Renal cortical epithelial cell (primary cell): ENCODE measurements at places on chromosomes 4 and X. TPM values are rescaled to one million over a fixed set of nuclear protein-coding genes. Genes with fewer than 3 reads are reported as not detected.

USP53 gene
- 36.8 and 47.2 TPM in 2 replicates for total RNA-seq

RAB41 gene
- total RNA-seq, result not detected in 2 replicates

CSN1S1 gene
- total RNA-seq, result not detected in 2 replicates

CYBB gene
- total RNA-seq, result 0.15 and 0.17 TPM in 2 replicates

RPS6KA6 gene
- total RNA-seq, result 1.2 and 10.1 TPM in 2 replicates

ENPP6 gene
- under 0.01 and 0.35 TPM in 2 replicates for total RNA-seq

RBM10 gene
- total RNA-seq, result 44.5 and 50.2 TPM in 2 replicates

ADGRA3 gene
- total RNA-seq, result 19.6 and 71.9 TPM in 2 replicates

FRG2 gene
- total RNA-seq, result not detected in 2 replicates

TBC1D8B gene
- 8.3 and 17.1 TPM in 2 replicates for total RNA-seq

SLC26A1 gene
- 1.4 and 3.1 TPM in 2 replicates for total RNA-seq

MAGIX gene
- 5.3 and 8.5 TPM in 2 replicates for total RNA-seq

GRCh38 chr4:186592966-186593586 is 37.7 kb upstream of the MTNR1A start:
- DNase-seq, result no peak

DNA sequence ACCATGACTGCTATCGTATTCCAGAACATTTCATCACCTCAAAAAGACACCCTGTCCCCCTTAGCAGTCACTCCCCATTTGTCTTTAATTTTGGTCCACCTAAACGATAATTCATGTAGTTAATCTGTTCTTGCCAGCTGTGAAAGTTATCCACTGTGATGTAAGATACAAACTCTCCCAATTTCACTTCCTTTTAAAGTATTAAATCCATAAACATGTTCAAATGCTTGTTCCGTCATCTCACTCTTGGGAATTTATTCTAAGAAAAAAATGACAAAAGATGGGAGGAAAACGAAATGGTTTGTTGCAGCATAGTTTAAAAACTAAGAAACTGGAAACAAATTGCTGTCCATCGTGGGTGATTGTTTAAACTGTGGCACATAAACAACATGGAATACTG is 53.7 kb upstream of the IRF2 start:
- DNase-seq, result no peak

DNA sequence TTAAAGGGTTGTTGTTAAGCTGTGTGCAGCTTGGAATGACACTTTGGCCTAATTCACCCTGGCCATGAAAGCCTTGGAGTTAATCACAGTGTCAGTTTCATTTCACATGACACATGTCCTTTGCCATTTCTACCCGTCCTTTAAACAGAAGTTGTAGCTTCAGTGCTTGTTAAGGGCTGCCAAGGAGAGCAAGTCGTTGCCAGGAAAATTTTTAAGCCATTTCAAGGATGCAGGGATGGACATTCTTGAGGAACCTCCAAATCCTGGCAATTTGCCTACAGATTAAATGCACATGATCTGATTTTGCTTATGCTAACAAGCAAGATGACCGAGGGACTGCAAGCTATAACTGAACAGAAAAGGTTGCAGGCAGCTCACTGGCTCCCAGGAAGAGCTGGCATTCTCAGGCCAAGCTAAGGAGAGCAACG is 40.5 kb downstream of the SETD7 start:
- DNase-seq, result no peak

DNA sequence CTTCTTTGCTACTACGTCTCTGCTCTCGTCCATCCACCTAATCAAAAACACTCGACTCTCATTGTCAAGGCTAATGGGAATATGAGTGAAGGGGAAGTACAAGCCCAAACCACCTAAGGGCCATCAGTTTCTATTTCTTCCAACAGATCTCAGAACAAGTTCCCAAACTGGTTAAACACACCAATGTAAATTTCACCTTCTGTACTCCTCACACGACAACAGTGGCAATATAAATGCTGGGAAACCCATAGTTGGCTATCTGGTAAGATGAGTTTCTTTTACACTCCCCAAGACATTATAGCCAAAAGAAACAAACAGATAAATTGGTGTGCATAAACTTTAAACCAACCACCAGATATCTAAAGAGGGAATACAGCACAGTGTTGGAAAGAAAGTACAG is 21.9 kb downstream of the ACSL1 start:
- no peak for DNase-seq

DNA sequence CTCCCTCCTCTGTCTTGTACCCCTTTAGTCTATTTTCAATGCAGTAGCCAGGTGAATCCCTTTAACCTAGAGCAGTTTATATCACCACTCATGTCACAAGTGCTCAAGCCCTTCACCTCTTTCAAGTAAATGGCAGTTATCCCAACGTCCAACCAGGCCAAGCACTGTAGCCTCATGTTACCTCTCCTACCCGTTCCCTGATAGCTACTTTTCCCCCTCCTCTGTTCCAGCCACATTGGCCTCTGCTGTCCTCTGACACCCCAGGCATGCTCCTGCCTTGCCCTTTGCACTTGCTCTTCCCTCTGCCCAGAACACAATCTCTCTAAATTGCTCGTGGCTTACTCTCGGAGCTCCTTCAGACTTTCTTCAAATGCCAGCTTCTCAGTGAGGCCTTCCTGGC is 15.2 kb downstream of the GUCY1B1 start:
- DNase-seq, result no peak

- DNase-seq, result peak; percentile 58
These were observed 1.5 kb downstream of the EREG start for GRCh38 chr4:74366367-74366911.

DNA sequence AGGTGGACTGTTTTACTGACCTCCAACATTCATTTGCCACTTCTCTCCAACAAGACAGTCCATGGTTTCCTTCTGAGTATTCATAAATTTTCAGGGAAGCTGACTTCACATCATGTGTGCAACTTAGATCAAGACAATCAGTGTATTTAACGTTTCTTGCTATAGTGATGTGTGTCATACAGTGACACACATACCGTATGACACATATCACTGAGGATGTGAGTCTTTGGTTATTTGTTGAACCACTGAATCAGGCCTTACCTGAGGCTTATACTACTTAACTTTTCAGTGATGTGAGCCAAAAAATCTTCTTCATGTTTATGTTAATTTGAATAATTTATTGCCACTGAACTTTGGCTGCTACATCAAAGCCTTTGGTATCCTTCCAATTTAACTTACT is 166.8 kb downstream of the BMPR1B start:
- DNase-seq, result no peak

DNA sequence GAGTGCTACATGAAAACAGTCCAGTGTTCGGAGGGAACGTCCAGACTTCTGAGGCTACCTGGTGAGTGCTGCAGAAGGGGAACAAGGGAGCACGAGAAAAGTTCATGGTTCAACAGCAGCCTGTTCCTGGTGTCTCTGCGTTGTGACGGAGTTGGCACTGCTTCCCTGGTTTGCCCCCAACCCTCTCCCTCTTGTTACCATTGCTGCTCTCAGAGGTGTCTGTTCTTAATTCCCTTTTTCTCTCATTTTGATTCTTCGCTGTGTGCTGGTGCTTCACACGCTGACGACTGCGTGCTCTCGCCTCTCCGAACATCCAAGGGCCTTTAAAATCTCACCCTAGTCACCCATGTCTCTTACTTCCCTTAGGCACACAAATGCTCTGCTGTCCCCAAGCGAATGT is 1.6 kb upstream of the FAM149A start:
- no peak for DNase-seq

- DNase-seq, result no peak
These were observed 38.8 kb downstream of the SEPTIN6 start for GRCh38 chrX:119654112-119654531.

DNA sequence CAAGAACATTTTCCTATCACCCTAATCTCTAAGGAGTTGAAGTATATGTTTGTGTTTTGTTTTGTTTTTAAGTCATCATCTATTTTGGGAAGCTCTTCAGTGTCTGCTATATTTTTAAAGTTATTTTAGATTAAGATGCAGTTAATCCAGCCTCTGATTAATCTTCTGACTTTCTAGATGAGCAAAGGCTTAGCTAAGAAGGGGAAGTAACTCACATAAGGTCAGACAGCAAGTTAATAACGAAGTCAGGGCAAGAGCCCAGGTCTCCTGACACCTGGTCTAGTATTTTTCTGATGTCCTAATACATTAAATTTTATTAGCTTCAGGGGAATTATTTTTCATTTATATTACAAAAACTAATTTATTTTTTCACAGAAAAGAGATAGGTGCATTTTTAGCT is 168.5 kb downstream of the SOWAHB start:
- no peak for DNase-seq

- DNase-seq, result no peak
These were observed 1883.4 kb downstream of the STIM2 start for GRCh38 chr4:28744066-28744465.

DNA sequence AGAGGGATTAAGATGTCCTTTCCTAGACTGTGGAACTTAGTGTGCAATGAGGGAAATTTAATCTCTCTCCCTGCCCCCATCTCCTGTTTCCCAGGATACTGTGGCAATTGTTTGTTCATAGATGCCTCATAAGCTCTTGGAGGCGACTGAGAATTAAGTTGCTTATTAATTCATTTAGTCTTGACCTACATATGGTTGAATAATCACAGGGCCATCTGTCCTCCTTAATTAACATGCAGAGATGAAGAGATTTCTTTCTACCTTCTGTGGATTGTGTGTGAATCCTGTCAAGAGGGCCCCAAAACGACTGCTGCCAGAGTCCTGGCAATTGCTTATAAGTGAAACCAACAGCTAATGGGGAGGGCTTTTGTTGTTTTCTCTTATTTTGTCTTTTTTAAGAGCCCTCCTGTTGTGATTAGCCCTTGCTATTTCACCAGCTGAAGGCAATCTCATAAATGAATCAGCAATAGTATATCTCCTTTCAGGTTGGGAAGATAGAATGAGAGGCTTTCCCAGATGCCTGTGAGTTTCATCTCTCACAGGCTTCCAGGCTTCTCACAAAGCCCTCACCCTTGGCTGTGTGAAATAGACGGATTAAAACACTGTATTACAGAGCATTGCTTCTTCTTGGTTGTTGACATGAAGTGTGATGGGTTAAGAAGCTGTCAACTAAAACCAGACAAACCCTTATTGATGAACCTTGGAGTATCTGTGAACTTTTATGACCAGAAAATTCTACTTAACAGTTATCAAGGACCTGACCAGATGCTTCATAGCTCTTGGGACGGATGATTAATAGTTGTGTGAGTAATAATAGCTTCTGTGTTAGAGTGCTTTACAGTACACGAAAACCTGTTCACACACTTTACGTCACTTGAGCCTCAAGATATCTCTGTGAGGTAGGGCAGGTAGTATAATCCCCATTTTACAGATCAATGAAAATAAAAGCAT is 58.5 kb downstream of the PGRMC2 start:
- peak; percentile 72 for DNase-seq

DNA sequence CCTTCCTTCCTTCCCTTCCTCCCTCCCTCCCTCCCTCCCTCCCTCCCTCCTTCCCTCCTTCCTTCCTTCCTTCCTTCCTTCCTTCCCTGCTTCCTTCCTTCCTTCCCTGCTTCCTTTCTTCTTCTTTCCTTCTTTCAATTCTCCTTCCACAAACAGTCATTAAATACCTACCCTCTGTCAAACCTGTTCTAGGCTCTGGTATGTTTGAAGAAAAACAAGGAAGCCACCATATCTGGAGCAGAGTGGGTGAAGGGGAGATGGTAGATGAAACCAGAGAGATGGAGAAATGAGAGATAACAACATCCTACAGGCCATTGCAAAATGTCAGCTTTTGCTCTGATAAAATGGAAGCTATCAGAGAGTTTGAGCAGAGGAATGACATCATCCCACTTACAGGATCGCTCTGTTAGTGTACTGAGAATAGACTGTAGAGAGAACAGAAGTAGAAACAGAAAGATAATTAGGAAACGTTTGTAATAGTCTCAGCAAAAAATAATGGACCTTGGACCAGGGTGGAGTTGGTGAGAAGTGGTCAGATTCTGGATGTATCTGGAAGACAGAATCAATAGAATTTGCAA is 334.0 kb downstream of the STIM2 start:
- DNase-seq, result no peak

- DNase-seq, result no peak
These were observed 29.8 kb downstream of the NFKB1 start for GRCh38 chr4:102530986-102531385.

GRCh38 chrX:102712216-102712966 is at the start of gene GPRASP2:
Gene GPRASP2, plus strand, starts transcription at chrX:102712448. Its CDS starts 2,422 bp downstream, at chrX:102714870.
- no peak for DNase-seq

DNA sequence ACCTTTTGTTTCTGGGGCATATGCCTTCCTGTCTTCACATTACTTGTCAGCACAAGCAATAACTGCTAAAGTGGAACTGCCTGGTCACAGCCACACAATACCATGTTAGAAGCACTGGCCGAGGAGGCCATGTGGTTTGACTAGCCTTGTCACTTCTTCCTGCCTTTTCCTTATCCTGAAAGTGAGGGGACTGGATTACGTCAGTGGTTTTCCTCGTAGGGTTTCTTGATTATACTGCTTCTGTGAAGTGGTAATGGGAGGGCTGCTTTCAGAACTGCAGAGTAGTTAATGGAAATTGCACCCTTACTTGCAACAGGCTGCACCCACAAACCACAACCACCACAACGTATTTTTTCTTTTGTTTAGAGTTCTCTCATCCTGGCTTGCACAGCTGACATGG is 26.6 kb downstream of the ZRSR2 start:
- no peak for DNase-seq

DNA sequence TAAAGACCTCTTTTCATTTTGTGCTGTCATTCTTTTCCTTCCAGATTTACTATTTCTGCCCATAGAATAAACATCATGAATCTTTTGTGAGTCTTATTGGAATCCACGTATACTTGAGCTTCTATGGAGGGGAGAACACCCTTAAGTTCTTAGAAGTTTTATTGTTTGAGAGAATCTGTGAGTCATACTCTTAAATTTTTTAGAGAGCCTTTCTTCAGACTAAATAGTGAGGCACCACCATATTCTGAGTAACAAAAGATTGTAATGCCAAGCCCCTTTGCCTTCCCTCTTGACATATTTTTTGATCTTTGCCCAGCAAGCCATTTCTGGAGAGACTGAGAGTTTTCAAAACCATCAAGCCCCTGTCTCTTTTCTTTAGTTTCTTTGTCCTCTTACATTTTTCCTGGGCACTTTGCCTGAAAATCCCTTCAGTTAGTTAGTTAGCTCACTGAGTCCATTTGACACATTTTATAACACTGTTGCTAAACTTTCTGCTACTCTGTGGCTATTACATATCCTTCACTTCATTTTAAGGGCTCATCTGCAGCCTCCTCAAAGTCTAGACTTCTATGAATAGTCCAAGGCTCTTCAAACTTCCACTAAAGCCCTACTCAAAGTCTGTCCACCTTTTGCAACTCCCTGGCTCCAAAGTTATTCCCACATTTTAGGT is 65.3 kb upstream of the NDUFC1 start:
- peak; percentile 36 for DNase-seq

- DNase-seq, result no peak
These were observed 60.2 kb downstream of the HMGB2 start for GRCh38 chr4:173273941-173274340.
